HuH-7.5 (cell line): ENCODE measurements at places on chromosomes 2 and 18.

- DNase-seq: no peak
Observed at GRCh38 chr2:20451761-20452499, 5.1 kb downstream of the RHOB start.

DNA sequence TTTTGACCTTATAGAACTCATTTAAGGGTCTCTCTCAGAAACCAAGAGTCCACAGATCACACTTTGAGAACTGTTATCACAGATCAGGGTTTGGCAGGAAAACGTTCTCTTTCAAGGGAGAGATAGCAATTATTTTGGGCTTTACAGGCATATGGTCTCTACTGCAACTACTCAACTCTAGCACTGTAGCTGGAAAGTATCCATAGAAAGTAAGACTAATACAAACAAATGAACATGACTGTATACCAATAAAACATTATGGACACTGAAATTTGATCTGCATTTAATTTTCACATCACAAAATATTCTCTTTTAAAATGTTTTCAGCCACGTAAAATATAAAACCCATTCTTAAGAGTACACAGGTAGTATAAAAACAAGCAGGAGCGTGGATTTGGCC, 100.5 kb downstream of the TRIP12 start:
- no peak for DNase-seq

DNA sequence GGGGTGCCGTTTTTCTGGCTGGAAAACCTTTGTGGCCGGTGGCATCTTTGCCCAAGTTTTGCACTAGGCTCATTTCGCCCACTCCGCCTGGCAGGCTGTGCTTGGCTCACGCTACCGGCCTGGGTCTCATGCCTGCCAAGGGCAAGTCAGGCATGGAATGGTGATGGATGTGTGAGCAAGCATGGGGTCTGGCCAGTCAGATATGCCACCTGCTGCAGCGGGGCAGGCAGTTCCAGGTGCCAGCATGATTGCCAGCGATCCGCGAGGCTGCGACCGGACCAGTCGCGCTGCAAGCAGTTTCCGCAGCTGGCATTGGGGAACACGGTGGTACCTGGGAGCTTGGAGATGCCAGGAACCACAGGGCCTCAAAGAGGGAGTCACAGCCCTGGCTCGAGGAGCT, 40.6 kb downstream of the TAF1B start:
- no peak for DNase-seq

GRCh38 chr2:105567996-105568494, 169.2 kb upstream of the FHL2 start:
- no peak for DNase-seq

DNA sequence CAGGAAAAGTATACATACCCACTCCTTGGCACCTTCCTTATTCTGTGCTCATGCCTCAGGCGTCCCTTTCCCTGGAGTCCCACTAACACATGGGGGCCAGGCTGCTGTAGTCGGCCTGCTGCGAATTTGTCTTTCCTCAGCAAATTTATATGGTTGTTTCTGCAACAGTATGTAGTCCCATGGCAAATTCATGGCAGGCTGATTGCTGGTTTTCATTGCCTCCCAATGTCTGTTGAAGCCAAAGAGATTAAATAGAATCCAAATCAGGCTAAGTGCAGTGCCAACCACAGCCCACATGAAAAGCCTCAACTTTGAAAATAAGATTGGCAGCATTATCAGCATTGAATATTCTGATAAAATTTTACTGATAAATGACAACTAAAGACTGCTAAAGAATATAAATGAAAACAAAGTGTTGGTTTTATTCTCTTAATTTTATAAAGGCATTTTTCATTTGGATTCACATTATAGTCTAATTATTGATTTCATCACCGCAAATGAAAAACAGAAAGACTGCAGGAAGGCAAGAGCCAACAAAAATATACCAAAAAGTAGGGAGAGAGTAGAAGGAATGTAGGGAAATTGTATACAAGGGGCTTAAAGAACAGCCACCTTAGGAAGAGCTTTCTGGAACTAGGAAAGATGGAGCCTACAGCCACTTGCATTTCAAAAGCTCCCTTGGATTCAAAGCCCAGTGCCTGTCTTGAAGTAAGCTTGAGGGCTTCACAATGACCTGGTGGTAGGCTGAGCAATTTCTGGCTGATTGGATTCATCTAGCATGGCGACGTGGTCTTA, 283.7 kb upstream of the MMADHC start:
- DNase-seq: no peak

DNA sequence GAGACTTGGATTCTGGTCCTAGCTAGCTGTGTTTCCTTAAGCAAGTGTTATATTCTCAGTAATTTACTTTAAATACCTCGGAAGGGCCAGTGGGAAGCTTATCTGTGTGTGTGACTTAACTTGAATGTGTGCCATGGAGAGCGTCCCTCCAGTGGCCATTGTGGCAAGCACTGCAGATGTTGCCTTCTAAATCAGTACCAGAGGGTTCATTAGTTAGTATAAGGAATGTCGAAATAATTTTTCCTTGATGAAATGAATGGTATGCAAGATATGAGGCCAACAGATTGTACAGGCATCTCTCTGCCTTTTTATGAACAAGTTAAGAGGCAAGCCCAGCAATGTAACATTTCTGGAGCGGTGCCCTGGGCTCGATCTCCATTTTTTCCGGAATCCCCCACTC, 52.0 kb downstream of the FBXO36 start:
- no peak for DNase-seq

DNA sequence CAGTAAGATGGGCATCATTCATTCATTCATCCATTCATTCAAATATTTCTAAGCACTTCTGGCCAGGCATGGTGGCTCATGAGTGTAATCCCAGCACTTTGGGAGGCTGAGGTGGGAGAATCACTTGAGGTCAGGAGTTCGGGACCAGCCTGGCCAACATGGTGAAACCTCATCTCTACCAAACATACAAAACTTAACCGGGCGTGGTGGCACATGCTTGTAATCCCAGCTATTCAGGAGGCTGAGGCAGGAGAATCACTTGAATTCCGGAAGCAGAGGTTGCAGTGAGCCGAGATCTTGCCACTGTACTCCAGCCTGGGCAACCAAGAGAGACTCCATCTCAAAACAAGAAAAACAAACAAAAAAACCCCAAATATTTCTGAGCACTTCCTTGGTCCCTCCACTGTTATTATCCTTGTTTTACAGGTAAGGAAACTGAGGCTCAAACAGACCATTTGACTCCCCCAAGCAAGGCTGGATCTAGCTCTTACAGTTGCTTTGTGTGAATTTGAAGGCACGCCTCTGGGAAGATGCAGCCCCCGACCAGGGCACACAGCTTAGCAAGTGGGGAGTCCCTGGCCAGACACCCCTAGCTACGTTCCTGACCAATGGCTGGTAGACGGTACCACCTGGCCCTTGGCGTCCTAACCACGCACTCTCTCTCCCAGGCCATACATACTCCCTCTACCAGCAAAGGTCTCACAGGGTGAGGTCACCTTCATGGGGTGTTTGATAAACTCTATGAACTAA, 50.6 kb upstream of the ODC1 start:
- DNase-seq: no peak
